Hair follicle dermal papilla cell (primary cell): ENCODE measurements at places on chromosomes 12 and 14. TPM values are rescaled to one million over a fixed set of nuclear protein-coding genes. Genes with fewer than 3 reads are reported as not detected.

Gene TAS2R42
- total RNA-seq = not detected in 2 replicates

Gene NAV3
- total RNA-seq = 63.9 and 88.6 TPM in 2 replicates

Gene SDR9C7
- not detected in 2 replicates for total RNA-seq

Gene DPPA3
- total RNA-seq = not detected in 2 replicates
